ENCODE measurements at places on chromosomes 5 and 9.

DNA sequence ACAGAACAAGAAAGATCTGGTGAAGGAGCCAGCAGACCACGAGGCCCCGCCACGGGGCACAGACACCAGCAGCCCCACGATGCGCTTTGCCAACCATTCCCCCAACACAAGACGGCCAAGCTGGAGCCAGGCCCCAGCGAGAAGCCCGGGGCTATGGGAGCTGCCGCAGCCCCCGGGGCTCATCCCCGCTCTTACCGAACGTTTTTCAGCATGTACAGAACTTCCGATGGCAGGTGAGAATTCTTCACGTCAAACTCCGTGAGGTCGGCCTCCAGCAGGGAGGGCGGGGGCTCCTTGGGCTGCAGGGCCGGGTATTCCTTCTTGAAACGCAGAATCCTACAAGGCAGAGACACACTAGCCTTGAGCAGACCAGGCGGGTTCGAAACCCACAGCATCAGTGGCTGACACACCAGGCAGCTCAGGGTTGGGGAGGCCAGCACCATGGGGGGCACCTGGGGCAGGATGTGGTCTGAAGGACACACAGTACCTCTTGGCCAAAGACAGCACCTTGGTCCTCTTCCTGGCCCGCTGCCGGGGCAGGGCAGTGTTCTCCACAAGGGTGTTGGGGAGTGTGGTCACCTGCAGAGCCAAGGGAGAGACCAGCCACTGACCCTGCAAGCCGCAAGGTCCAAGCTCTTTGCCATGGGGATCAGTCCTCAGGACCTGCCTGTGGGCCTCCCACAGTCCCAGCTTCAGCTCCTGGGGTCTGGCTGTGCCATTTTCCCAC lies 6.8 kb downstream of the PNPLA7 start:
- DNase-seq, result no peak

- DNase-seq, result no peak
These were observed 81.7 kb upstream of the CTNND2 start for GRCh38 chr5:11985993-11986392.

GRCh38 chr5:142946547-142947426 lies 176.6 kb downstream of the ARHGAP26 start:
- no peak for DNase-seq

GRCh38 chr9:118987167-118987566 lies 382.1 kb downstream of the BRINP1 start:
- DNase-seq, result no peak

GRCh38 chr9:136890661-136891060 lies 4.3 kb downstream of the TRAF2 start:
- DNase-seq, result no peak

- DNase-seq, result peak; percentile 88
These were observed 36.2 kb upstream of the CKS2 start for GRCh38 chr9:89274838-89275237.

- DNase-seq, result no peak
These were observed 480.1 kb upstream of the SMARCA2 start for GRCh38 chr9:1535051-1535450.

- no peak for DNase-seq
These were observed 1.1 kb downstream of the SLC35A4 start for GRCh38 chr5:140565780-140566095.

GRCh38 chr5:98341038-98342032 lies 432.1 kb upstream of the RGMB start:
- peak; percentile 96 for DNase-seq

GRCh38 chr5:83184534-83184933 lies 107.2 kb downstream of the XRCC4 start:
- no peak for DNase-seq

DNA sequence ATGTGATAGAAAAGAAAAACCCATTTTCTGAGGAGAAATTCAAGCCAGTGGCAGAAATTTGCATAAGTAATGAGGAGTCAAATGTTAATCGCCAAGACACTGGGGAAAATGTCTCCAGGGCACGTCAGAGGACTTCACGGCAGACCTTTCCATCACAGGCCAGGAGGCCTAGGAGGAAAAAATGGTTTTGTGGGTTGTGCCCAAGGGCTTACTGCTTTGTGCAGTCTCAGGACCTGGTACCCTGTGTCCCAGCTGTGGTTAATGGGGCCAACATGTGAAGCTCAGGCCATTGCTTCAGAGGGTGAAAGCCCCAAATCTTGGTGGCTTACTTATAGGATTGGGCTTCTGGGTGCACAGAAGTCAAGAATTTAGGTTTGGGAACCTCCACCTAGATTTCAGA lies 54.8 kb upstream of the ADAMTS2 start:
- no peak for DNase-seq

- no peak for DNase-seq
These were observed 150.1 kb upstream of the STK32A start for GRCh38 chr5:147084702-147085101.

DNA sequence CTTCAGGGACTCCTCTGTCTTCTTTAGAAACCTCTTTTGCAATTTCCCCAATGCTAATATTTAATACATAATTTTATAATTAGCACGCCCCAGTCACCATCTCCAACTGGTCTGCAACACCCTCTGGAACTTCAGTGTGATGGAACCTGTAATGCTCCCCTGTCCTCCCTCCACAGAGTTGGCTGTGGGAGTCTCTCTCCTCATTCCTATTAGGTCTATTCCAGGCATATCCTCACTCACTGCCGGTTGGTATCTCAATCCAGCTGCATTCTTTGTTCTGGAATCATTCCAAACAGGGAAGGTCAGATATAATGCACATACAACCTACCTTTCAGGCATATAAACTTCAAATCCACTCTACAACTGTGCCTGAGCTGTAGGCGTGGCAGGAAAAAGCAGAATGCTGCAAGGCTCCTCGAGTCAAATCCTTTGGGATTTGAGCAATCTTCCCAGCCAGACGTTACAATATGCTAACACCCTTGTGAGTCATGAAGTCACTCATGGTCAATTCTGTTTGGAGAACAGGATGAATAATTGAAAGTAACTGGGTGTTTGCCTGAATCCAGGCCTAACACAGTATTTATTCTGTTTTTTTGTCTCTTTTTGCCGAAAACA lies 293.8 kb downstream of the CWC27 start:
- peak; percentile 98 for DNase-seq

DNA sequence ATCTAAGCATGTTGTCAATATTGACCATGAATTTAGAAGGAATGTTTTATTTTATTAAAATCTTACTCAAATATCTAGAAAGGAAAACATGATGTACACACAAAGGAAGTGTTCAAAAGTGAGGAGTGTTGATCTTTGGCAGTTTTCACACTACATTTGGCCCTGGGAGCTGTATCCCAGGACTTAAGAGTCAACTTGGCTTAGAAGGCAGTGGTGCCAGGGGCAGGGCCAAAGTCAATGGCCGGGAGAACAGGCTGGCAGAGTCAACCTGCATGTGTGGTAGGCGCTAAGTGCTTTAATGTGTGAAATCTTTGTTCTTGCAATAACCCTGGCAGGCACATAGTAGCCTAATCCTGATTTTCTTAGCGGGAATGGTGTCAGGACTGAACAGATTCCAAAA lies 228.4 kb downstream of the TENT4A start:
- DNase-seq, result no peak

- peak; percentile 90 for DNase-seq
These were observed 1.0 kb upstream of the TPM2 start for GRCh38 chr9:35690614-35691333.

- DNase-seq, result no peak
These were observed 1.5 kb downstream of the LCN10 start for GRCh38 chr9:136740971-136741882.

GRCh38 chr9:133584559-133585476 lies 24.4 kb downstream of the FAM163B start:
- DNase-seq, result no peak

DNA sequence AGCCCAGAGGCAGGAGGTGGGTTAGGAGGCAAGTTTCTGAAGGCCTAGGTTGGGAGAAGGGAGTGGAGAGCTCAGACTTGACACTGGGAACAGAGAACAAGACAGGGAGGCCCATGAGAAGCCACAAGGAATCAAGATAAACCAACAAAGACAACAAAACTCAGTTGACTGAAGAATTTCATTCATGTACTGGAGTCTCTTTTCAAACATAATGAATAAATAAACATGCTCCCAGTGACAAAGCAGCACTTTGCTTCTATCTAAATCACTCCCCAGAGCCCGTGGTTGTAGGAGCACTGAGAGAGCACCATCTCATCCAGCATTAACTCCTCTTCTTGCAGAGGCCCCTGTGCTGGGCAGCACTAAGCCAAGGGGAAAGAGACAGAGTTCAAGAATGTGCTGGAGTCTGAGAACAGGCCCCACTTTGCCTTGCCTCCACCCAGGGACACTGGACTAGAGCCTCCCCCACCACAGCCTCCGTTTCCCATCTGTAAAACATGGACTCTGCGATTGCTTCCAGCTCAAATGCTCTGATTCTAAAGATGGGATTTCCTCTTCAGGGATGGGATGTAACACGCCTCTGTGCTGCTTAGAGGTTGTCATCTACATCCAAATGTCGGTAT lies 282.0 kb downstream of the SPOCK1 start:
- no peak for DNase-seq

DNA sequence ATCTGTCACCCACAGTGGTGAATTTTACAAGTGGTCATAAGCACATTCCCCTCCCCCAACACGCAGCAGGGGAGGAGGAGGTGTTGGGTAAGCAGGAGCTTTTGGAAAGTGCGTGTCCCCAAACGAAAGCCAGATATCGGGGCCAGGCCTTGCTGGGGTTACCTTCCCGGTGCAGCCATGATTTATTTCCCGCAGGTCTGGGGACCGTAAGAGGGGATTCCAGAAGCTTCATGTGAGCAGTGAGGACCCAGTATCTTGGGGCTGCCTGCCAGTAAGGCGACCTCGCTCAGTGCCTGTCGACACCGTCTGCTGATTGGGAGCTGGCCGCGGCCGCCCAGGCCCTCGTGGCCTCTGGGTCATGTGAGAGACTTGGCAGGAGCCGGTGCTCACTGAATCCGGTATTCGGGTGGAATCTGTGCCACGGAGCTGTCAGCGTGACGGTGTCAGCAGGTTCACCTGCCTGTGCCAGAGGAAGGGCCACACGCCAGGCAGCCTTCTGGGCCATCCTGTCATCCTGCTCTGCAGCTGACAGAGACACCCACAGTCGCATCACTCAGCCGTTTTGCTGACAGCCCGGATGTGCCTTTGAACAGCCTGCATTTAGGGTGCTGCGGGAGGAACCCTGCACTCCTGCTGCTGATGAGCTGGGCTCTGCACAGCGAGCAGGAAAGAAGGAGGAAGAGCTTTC lies 37.3 kb downstream of the SEC61B start:
- DNase-seq, result peak; percentile 24

DNA sequence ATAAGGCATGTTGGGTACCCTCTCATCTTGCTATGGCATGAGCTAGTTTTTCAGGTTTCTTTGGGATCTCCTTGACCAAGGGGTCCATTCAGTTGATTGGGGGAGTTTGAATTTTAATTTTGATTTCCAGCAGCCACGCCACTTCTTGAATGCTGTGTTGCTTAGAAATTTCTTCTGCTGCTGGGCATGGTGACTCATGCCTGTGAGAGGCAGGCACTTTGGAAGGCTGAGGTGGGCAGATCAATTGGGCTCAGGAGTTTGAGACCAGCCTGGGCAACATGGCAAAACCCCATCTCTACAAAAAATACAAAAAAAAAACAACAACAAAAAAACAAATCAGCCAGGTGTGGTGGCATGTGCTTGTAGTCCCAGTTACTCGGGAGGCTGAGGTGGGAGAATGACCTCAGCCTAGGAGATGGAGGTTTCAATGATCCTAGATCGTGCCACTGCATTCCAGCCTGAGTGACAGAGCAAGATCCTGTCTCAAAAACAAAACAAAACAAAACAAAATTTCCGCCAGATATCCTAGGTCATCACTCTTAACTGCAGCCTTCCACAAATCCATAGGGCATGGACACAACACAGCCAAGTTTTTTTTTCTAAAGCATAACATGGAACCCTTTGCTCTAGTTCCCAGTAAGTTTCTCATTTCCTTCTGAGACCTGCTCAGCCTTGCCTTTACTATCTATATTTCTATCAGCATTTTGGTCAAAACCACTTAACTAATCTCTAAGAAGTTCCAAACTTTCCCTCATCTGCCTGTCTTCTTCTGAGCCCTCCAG lies 17.7 kb downstream of the TMC1 start:
- no peak for DNase-seq

- DNase-seq, result no peak
These were observed 92.3 kb downstream of the STRBP start for GRCh38 chr9:123175854-123176629.

DNA sequence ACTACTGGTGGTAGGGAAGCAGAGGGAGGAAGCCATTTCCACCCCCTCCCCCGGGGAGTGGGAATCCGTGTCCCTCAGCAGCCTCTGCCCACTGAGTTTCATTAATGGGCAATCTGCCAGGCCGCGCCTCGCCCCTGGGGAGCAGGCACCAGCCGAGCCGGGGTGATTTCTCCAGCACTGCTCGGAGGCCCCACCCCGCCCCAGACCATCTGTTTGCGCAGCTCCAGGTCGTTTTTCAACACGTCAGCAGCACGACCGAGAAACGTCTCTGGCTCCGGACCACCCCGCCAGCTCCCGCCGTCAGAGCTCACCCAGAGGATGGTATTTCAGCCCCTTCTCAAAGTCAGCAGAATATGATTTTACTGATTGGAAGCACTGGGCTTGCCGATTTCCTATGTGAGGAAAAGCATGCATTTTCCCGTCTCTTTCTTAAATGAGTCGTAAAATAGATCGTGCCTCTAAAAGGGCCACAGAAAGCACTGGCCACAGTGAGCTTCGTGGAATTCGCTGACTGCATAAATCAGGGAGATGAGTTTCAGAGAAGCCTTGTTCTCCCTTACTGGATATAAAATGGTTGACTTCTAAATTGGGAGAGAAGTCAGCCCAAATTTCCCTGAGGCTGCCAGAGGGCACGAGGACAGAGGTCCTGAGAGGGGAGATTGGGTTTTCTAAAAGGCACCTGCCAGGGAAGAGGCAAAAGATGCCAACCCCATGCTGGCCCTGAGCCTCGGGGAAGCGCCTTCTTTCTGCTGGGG lies 47.0 kb downstream of the OLFM1 start:
- no peak for DNase-seq

GRCh38 chr5:154535535-154535934 lies 57.5 kb upstream of the HAND1 start:
- no peak for DNase-seq

DNA sequence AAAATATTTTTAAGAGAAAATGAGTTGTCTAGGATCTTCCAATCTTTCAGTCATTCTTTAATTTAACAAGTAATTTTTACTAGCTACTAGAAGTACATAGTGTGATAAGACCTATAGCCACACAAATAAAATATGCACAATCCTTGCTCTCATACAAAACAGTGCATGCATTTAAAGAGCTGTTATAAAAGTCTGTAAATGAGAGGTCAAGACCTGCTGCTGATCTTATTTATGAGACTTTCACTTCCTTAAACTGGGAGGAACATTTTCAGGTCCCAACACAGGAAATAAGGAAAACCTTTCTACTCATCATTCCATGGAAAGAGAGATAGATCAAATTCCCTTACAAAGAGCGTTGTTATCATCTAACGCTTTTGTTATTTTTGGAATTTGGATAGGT lies 54.2 kb upstream of the PAM start:
- no peak for DNase-seq

- peak; percentile 91 for DNase-seq
These were observed 19.2 kb downstream of the MARCHF3 start for GRCh38 chr5:127011153-127011552.

GRCh38 chr5:14440223-14440581 lies 141.4 kb upstream of the OTULINL start:
- no peak for DNase-seq

Data from fibroblast of skin of right biceps (primary cell).